ENCODE measurements at places on chromosomes 11 and 22.

DNA sequence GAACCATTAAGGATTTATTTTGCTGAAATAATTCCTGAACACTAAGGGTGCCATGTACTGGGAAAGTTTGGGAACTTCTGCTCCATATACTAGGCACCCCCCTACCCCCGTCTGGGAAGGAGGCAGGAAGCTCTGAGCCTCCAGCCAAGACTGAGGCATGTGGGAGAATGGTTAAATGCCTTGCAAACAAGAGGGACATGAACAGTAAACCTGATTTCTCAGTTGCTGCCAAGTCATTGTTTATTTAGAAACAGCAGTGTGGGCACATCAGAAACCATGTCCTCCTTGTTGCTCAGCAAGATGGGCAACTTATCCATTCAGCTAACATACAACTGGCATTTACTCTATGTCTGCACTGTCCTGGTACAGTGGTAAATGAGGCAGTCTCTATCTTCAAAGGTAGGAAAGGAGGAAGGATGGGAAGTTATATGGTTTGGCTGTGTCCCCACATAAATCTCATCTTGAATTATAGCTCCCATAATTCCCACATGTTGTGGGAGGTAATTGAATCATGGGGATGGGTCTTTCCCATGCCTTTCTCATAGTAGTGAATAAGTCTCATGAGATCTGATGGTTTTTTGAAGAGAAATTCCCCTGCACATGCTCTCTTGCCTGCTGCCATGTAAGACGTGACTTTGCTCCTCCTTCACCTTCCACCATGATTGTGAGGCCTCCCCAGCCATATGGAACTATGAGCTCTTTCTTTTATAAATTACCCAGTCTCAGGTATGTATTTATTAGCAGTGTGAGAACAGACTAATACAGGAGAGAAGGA, 459.1 kb downstream of the MIAT start:
- peak; percentile 58 for DNase-seq

GRCh38 chr11:18245396-18245795, 3.1 kb downstream of the SAA2 start:
- no peak for DNase-seq

DNA sequence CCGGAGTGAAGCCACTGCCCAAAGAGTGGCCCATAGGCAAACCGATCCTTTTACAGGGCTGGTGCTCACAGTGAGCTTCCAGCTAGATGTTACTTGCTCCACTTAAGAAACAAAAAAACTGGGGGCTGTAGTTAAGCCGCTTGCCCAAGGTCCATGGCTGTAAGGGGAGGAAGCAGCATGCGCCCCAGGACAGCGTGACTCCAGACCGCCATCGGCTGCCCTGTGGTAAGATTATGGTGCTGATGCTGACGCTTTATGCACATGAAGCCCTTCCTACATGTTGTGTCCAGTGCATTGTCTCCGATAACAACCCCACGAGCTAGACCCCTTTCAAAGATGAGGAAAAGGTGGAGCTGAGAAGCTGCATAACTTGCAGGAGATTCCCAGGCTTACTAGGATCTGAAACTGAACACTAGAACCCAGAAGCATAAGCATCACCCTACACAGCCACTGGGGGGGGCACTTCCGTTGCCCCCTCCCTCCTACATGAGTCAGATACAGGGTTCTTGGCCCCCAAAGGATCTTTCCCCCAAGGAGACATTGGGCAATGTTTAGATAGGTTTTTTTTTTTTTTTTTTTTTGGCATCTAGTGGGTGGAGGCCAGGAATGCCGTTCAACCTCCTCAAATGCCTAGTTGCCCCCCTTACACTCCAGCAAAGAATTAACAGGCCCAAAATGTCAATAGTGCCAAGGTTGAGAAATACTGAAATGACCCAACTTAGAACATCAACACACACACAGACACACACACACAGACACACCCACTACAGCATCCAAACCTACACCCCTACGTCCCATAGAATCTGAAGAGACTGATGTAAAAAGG, 53.9 kb downstream of the MN1 start:
- DNase-seq: no peak

GRCh38 chr11:12249590-12250260, 127.6 kb upstream of the PARVA start:
- peak; percentile 95 for DNase-seq

- no peak for DNase-seq
Observed at GRCh38 chr22:27223317-27224177, 566.2 kb downstream of the MIAT start.

DNA sequence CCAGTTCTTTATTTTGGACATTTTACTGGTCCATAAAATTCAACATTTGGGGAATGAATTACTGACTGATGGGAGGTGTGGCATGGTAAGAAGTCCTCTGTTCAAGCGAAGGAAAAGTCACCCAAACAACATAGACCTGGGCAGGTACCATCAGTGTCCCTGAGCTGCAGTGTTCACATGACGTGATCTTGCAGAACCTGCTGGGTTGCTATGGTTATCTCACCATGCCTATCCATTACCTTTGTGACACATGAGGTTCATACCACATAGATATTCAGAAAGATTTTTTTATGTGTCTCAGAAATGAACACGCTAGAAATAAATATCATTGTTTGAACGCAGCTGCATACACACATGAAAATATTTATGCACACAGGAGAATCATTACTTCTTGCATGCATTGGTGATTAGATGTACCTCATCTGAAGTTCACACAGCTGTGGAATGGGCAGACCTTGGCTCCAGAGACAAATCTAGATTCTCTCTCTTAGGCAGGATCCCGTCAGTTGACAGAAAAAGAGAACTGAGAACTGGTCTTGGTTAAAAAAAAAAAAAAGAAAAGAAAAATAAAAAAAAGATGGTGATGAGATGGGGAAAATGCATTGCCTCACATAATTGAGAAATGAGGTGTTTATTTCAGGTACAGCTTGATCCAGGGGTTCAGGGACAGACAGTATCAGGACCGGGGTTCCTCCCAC, 21.4 kb upstream of the RCN1 start:
- no peak for DNase-seq

GRCh38 chr11:30016588-30017363, at the start of gene KCNA4:
TSS of gene KCNA4 (minus strand) at chr11:30017030. CDS start at chr11:30012678, 4,352 bp downstream.
- no peak for DNase-seq

DNA sequence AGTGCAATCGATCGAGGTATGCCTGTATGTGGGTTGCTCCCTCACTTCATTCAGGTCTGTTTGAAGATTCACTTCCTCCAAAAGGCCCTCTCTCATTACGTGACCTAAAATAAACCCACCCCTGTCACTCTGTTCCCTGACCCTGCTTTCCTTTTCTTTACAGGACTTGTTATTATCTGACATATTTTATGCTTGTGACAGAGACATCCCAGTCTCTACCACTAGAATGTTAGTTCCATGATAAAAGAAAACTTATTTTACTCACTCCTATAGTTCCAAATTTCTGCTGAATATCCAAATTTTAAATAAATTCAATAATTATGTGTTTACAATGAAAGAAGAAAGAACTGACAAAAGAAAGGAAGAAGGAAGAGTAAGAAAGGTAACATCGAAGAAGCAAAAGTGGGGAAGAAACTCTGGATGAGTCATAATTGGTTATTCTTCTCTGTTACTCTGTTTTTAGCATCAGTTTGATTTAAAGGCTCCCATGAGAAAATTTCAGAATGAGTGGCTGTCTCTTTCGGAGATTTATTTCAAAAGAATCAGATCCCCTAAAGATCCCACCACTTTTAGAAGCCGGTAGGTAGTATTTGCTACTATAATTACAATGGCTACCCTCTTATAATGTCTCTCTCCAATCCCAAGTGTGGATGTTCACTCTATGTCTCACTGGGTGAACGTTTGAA, 33.5 kb downstream of the ENTHD1 start:
- DNase-seq: no peak

Measured in DMS153 (cell line).